ENCODE measurements at places on chromosomes 11 and 22.

DNA sequence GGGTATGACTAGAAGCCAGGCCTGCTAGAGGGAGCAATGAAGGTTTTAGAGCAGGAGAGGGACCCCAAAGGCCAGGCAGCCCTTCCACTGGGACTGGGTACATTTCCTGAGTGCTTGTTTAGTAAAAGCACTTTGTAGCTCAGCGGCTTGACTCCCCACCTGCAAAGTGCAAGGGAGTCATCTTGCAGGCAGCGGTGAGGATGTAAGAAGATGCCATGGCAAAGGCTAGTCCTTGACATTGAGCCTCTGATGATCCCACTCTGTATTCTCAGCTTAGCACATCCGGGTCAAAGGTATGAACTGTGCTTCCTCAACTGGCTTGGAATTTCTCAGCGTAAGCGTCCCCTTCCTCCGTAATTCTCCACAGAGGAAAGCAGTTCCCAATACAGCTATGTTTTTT is 3.1 kb upstream of the UBE2L3 start:
- DNase-seq: no peak

DNA sequence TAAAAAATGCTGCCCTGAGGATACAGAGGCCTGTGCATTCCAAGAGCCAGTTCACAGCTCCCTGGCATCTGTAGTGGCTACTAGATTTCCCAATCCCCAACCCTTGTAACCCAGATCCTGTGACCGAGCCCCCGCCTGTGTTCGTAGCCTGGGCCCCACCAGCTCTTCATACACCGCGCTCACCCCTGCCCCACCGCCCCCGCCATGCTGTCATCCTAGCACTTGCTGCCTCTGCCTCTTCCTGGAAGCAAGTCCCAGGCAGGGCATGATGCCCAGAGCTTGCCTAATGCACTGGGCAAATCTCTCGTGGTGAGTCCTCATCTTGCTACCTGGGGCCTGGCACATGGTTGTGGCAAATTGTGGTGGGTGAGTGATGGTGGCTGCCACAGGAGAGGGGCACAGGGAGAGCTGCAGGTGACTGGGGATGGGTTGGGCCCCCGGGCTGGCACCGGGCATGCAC is 7.1 kb downstream of the MGAT3 start:
- no peak for DNase-seq

DNA sequence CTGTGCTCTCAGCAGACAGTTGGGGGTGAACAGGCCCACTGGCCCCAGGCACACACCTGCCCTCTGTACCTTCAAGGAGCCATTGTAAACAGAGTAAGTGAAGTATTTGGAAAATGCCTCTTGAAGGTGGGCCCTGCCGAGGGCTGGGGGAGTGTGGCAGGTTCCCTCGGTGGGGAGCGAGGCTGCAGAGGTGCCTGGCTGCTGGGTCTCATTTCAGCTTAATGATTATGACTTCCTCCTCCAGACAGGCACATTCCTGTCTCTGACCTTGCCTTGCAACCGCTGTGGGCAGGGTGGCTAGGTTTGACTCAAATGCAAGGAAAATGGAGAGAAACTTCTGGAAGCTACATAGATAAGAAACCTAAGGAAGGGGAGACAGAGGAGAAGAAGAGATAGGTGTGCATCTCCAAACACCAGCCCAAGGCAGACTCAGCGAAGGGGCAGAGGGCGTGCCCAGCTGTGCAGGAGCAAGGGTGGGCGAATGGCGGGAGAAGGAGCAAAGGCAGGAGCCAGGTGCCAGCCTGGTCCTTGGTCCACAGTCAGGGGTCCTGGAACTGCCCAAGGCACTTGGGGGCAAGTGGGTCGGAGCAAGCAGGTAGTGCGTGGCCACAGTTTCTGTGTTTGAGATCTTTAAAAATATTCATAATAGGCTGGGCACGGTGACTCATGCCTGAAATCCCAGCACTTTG is 14.0 kb downstream of the GRAMD4 start:
- no peak for DNase-seq

DNA sequence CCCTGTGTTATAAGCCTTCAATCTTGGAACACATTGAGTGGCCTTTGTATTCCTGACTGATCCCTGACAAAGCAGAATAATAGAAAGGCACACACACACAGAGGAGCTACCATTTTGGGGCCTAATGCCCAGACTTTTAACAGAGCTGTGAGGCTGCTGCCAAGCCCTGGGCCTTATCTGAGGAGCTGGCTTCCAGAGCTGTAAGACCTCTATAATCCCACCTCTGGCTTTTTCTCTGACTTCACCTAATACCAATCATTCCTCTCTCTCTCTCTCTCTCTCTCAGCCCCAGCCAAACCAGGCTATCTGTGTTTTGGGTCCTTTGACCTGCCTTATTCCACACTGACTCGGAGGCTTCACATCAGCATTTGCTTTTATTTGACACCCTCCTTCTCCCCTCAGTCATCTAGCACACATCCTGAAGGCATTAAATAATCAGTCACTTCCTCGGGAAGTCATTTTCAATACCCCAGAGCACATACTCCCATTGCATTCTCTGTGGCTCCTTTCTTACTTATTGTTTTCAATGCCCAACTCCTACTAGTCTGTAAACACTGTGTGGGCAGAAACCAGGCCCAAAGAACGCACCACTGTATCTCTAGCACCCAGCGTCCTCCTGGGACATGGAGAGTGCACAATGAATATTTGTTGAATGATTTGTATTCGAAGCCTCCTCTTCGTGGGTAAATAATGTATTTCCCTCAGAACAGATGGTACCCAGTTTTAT is 21.2 kb upstream of the TRIM44 start:
- no peak for DNase-seq

DNA sequence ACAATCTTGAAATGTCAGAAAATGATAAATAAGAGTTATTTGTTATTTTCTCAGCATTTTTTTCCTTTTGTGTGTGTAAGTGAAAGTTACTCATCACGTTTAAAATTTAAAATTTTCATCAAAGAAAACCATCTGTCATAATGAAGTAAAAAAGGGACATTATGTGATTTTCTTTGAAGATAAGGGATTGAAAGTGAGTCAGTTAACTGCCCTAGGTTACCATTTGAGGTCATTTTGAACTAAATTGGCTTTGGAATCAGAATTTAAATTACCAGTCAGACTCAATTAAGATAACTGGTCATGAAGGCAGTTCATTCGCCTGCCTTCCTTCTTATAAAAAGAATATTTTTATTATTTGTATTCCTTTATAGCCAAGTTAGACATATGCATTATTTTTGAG is 14.3 kb downstream of the NCAM1 start:
- no peak for DNase-seq

DNA sequence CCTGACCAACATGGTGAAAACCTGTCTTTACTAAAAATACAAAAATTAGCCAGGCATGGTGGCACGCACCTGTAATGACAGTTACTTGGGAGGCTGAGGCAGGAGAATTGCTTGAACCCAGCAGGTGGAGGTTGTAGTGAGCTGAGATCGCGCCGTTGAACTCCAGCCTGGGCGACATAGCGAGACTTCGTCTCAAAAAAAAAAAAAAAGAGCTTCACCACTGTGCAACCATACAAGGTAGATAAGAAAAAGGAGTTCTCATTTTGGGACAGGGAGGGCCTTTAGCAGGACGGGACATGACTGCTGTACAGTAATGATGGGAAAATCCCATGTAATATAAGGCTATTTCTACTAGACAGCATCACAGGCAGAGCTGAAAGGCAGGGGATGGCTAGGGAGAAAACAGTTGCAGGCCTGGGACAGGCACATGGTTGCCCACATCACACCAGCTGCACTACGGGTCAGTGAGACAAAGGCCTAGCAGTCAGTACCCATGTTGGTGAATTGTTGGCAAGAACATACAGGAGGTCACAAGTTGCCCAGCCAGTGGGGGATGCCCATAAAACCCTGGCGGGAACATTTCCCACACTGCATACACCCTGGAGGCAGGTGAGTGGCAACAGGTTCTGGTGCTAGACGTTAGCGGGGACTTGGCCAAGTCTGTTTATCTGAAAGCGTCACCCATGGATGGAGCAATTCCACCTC is 5.4 kb downstream of the TANGO2 start:
- DNase-seq: no peak

- DNase-seq: peak; percentile 60
Observed at GRCh38 chr11:69186316-69187260, 30.9 kb downstream of the SMIM38 start.

GRCh38 chr11:57353446-57353845 is 15.3 kb downstream of the P2RX3 start:
- DNase-seq: no peak

DNA sequence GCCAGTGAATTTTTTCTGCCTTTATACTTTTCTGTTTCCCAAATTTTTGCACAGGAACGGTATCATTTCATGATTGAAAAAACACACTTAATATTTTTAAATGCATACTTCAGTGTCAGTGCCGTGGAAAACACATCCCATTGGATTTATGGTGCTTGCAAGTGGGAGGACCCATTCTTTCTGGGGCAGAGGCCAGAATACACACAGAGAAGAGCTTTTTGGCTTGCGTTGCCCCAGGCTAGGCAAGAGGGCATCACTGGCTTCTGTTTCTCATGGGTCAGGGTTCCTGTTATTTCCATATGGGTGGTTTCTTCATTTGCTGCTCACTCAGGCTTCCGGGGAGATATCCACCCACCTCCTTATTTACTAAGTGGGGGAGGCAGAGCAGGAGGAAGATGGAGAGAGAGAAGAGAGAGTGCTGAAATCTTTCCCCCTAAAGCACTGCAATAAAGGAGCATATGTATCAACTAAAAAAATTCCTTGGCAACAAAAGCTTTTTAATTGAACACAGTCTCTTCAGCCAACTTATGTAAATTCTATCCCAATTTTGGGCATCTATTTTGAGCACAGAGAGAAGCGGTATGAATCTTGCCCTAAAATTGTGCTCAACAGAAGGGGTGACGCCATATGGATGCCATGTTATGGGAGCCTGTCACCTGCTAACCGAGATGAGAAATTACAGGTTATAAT is 66.0 kb upstream of the KIRREL3 start:
- no peak for DNase-seq

DNA sequence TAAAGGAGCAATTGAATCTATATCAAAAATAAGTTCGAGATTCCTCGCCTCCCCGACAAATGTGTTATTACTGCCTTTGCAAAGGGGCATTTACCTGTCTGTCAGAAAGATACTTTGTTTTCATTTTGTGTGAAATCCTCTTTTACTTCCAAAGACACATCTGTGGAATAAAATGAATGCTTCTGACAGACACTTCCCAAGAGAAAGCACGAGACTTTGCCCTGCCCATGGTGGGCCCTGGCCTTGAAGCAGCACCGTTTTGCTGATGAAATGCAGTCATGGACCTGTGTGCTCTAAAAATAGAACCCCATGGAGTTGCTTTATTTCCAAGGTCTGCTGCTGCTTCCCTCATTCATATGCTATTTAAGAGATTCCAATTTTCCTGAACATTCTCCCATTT is 85.9 kb upstream of the USP47 start:
- no peak for DNase-seq

DNA sequence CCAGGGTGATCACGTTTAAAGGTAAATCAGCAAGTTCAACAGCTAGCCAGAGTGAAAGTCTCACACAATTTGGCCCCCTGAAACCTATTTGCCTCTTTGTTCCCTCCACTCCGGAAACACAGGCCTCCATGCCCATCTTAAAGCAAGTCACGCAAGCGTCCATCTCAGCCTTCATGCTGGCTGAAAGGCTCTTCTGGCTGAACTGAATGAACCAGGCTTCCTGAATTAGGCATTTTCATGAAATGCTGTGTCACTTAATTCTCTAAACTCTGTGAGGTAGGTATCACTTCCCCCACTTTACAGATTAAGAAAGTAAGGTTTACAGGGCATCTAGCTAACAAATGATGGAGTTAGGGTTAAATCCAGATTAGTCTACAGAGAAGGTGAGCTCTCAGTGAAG is 1.4 kb downstream of the SLC25A17 start:
- DNase-seq: no peak

DNA sequence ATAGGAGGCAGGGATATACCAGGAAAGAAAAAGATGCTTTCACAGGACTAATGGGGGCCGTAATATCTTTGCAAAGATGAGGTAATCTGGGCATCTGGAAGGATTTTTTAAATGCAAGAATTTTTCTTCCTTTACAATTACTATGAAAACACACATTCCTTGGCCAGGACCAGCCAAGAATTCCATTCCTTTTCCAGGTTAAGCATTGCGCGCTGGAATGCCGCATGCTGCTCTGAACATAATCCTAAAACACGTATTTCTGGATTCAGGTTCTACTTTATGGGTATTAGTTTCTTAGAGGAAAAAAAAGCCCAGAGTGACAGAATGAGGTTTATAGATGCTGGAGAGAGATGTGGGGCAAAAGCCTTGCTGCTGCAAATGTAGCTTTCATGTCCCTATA is 99.4 kb upstream of the SORL1-AS1 start:
- DNase-seq: no peak
